CD4-positive, alpha-beta T cell treated with Interleukin-15 for 1 hour (primary cell): ENCODE measurements at places on chromosomes 2 and 18.

DNA sequence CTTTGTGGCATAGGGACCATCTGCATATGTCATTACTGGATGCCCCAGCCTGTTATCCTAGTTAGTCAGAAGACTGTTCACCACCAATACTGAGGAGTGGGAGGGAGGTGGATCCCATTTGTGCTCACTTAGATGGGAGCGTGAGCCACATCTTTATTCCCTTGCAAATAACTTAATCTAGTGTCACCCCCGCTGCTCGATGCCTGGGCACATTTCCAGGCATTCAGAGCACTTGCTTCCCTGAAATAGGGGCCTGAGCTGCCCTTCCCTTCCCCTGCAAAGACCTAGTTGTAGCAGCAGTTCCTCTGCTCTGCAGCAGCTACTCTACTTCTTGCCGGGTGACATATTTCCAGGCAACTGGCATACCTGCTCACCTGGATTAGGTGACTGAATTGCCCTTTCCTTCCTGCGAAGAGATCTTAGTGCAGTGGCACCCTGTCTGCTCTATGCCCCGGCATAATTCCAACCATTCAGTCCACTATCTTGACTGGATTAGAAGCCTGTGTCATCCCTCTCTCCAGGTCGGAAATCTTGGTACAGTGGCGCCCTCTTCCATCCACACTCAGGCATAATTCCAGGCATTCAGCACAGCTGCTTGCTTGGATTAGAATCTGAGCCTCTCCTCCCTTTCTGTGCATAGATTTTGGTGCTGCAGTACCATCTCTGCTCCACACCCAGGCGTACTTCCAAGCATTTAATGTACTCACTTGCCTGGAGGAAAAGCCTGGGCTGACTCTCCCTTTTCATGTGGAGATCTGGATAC is 1389.1 kb upstream of the TMEFF2 start:
- DNase-seq, result no peak

DNA sequence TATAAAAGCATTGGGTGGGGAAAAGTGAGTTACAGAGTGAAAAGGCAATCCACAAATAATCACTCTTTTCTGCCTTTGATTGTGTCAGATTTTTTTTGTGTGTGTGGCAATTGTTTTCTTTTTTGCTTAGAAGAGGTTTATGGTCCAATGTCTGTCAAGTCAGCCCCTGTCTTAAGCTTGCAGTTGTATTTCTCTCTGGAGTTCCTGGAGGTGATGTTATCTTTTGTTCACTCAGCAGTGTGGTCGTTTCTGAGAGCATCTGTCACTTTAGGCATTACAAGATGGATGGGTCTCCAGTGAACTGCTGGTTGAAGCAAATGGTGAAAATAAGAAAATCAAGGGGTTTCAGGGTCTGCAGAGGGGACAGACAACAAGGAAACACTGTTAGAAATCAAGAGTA is 121.3 kb downstream of the GREB1L start:
- no peak for DNase-seq

DNA sequence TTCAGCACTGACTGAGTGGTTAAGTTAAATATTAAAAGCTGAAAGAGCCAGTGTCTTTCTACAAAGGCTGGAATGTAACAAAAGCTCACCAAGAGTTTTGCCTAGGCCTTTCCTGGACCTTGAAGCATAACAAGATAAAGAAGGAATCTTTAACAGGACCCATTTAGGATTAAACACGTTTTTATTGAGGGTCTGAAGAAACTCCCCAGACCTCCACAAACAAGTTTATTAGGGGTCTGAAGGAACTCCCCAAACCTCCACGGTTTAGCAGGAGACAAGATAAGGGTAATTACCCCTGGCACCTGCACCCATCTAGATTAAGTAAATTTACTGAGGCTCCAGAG is 104.0 kb downstream of the ACAA2 start:
- DNase-seq, result no peak

GRCh38 chr2:85231952-85232351 is 95.8 kb downstream of the TGOLN2 start:
- no peak for DNase-seq

- peak; percentile 36 for DNase-seq
Observed at GRCh38 chr2:207046724-207047123, 107.4 kb downstream of the CPO start.

- DNase-seq, result no peak
Observed at GRCh38 chr2:56128235-56128634, 55.6 kb upstream of the CCDC85A start.

DNA sequence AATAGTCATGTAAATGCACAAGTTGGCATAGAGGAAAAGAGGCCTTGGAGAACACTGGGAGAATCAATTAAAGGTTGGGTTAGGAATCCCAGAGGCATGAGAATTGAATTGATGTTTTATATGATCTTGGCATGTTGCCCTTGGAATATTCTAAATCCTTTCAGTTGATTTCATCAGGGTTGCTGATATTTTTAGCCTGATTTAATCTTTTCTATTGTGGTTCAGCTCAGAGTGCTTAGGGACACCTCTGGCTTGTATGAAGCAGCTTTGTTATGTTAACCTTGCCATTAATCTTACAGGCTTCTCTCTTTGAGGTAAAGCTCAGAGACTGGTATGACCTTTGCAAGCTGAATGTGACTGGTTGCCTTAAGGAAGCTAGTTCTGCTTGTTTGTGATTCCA is 64.4 kb upstream of the LYPD6B start:
- DNase-seq, result no peak

- DNase-seq, result peak; percentile 22
Observed at GRCh38 chr18:62183578-62184195, 3.2 kb downstream of the PIGN start.

- no peak for DNase-seq
Observed at GRCh38 chr18:67518566-67518965, 2.0 kb upstream of the DSEL start.

DNA sequence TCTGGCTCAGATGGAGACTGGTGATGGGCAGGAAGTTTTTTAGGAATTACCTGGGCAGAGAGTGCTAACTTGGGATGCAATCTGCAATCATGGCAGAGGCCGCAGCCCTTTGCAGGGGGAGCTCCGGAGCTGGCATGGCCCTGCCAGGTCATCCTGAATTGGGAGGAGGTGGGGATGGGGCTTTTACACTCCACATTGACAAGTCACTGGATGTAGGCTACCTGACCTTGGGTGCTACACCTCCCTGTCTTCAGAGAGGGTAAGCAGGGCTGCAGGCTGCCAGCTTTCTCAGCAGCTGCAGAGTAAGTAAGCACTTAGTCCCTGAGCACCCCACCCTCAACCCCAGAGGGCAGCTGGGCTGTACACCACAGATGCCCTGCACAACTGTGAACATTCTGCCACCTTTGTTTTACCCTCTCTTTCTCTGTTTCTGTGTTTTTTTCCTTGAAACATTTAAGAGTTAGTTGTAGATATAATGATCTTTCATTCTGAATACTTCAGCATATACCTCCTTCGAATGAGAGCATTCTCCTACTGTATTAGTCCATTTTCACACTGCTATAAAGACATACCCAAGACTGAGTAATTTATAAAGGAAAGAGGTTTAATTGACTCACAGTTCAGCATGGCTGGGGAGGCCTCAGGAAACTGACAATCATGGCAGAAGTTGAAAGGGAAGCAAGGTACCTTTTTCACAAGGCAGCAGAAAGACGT is 6.8 kb upstream of the HS1BP3 start:
- DNase-seq, result no peak

GRCh38 chr2:129458006-129458405 is 521.5 kb upstream of the RAB6C start:
- DNase-seq, result no peak

GRCh38 chr18:23088310-23088709 is 47.0 kb upstream of the CABLES1 start:
- no peak for DNase-seq

DNA sequence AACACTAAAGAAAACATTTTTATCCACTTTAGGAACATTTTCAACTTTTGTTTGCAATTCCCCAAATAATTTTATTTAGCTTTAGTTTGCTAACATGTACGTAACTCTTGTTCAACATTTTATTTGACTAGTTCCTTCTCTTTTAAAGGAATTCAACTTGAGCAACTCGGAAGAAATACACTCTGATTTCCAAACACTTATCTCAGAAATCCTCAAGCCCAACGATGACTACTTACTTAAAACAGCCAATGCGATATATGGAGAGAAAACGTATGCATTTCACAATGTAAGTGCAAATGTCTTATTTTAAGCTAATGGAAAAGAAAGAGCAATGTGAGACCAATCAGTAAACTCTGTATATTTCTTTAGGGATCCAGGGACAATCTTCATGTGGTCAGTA is 10.1 kb downstream of the SERPINB10 start:
- DNase-seq, result no peak

GRCh38 chr2:47034973-47035609 is 119.5 kb upstream of the MCFD2 start:
- peak; percentile 72 for DNase-seq

GRCh38 chr2:164450278-164450677 is 171.0 kb downstream of the GRB14 start:
- no peak for DNase-seq

GRCh38 chr2:84495539-84496146 is 20.7 kb upstream of the DNAH6 start:
- peak; percentile 37 for DNase-seq

DNA sequence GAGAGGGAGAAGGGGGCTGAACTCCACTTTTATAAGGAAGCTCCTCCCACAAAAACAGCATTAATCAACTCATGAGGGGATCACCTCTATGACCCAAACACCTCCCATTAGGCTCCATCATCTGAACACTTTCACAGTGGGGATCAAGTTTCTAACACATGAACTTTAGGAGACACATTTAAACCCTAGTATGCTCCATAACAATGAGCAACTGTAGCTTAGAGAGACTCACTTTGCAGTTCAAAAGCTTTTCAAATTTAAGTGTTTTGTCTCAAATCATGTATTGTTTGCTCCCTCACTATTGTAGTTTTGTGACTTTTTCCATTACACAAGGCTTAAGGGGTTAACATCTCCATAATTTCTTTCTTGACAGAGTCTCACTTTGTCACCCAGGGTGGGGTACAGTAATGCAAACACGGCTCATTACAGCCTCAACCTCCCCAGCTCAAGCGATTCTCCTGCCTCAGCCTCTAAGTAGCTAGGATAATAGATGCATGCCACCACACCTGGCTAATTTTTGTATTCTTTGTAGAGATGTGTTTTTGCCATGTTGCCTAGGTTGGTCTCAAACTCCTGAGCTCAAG is 352.7 kb upstream of the CDH20 start:
- DNase-seq, result no peak

- no peak for DNase-seq
Observed at GRCh38 chr2:15682354-15682753, 90.7 kb downstream of the DDX1 start.

DNA sequence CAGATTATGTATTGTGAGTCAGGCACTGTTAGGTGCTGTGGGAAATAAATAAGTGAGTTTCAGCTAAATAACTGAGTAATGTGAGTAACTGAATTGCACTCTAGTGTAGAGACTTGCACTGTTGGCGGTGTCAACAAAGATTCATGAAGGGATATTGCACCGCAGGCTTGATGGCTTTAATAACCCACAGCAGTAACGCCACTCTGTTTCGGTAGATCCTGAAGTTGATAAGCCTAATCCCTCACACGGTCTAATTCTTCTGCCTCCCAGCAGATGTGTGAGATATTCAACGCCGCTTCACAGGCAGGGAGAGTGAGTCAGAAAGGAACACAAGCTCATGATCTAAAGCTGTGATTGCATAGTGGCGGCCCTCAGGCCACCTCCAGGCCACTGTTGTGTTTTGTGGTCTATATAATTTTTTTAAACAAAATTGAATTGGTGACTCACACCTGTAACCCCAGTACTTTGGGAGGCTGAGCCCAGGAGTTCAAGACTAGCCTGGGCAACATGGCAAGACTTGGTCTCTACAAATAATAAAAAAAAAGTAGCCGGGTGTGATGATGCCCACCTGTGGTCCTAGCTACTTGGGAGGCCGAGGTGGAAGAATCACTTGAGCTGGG is 94.3 kb downstream of the LIPG start:
- DNase-seq, result no peak
